ENCODE measurements at places on chromosomes 3 and 15. TPM values are rescaled to one million over a fixed set of nuclear protein-coding genes. Genes with fewer than 3 reads are reported as not detected.
A peak's percentile ranks its signal among the peaks of the same experiment; 100 is the strongest.

- DNase-seq: no peak
Observed at GRCh38 chr15:61598655-61599054, 369.6 kb upstream of the RORA start.

The LMAN1L gene
- not detected for polyA plus RNA-seq

The GRK7 gene
- not detected for polyA plus RNA-seq

- no peak for DNase-seq
Observed at GRCh38 chr3:45870099-45870498, 16.2 kb upstream of the CCR9 start.

DNA sequence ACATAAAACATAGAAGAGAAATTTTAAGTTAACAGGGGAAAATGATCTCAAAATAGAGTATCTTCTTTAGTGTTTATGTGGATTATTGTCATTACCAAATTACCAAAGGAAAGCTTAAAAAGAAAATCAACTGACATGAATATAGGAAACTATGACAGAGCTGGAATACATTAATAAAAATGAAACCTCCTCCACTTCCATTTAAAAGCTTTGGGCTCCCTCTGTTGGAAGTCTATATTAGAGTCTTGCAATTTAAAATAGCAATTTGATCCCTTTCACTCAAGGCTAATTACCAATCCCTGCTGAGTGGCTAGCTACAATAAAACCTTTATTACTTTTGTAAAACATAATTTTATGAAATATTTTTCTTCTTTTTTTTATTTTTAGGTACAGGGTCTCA lies 61.4 kb upstream of the IMPG2 start:
- peak; percentile 58 for DNase-seq

Data from IMR-90 (cell line).